ENCODE measurements at places on chromosomes 4 and X. TPM values are rescaled to one million over a fixed set of nuclear protein-coding genes. Genes with fewer than 3 reads are reported as not detected.

DNA sequence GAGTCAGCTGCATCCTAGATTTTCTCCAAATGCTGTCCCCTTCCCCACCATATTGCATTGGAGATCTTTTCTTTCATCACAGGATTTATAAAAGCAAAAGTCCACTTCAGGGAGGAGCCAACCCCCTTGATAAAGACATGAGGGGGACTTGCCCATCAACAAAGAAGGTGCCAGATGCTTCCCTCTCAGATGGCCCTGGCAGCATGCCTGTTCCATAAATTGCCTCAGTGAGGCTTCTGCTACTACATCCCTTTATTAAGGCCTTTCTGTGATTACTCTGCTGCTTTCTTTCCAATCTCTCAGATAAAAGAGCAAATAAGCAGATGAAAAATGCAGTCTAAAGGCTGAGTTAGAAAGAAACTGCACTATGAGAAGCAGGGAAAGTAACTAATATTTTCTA is 511.6 kb downstream of the PACRGL start:
- DNase-seq = no peak

DNA sequence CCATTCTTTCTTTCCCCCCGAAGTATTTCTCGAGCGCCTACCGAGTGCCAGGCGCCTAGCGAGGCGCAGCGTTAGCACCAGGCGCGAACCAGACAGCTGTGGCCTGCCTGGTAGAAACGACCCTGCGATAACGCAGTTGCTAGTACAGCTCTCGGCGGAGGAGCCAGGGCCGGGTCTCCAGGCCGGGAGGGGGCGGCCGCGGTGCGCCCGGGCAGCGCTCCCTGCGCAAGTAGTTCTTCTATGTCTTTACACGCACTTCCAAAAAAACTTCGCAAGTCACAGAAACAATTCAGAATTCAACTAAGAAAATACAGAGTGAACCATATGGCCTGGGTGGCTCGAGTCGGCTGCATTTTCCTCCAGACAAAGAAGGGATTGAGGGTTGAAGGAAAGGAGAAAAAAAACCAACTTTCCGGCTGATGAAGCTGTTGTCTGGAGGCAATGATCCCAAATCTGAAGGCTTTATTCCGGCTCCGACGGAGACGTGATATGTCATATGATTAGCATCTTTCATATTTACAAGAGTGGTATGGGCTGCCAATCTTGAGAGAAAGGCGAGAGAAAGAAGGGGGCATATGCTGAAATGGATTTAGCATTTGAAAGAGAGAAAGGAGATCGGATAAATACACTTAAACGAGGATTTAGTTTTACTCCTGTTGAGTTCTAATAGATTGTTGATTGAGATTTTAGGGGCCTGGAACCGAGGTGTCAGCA is 7.2 kb upstream of the NEUROG2 start:
- DNase-seq = no peak

PNMA6A gene
- 1.4 TPM for total RNA-seq

KDR gene
- total RNA-seq = 15.1 TPM

- no peak for DNase-seq
These were observed 3.7 kb downstream of the BLOC1S4 start for GRCh38 chr4:6719611-6720179.

AR gene
- 12.3 TPM for total RNA-seq

- DNase-seq = no peak
These were observed 529.0 kb upstream of the FTHL17 start for GRCh38 chrX:31600823-31601222.

FAM184B gene
- total RNA-seq = not detected

BEX5 gene
- total RNA-seq = 3.0 TPM

- no peak for DNase-seq
These were observed 51.2 kb downstream of the GPR50 start for GRCh38 chrX:151227627-151228026.

- no peak for DNase-seq
These were observed 35.3 kb downstream of the PNPLA4 start for GRCh38 chrX:7891928-7892327.

DNA sequence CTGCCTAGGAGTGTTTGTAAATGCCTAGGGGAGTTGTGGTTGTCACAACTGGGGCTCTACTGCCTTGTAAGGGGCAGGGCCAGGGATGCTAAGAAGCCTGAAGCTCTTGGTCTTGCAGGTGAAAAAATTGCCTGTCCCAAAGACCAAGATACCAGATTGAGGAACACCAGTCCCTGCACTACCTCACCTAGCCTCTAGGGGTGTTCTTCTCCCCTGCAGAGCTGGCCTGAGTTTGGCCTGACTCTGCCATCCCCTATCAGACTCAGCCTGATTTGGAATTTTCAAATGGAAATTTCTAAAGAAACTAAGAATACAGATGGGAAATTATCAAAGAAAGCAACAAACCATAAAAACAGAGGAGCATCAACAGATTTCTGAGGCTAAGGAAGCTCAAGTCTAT is 90.4 kb downstream of the ZC4H2 start:
- no peak for DNase-seq

NIPAL1 gene
- total RNA-seq = 0.48 TPM

GRCh38 chrX:45710081-45710801 is 509.6 kb upstream of the DIPK2B start:
- DNase-seq = no peak

GAGE12D gene
- total RNA-seq = not detected

DNA sequence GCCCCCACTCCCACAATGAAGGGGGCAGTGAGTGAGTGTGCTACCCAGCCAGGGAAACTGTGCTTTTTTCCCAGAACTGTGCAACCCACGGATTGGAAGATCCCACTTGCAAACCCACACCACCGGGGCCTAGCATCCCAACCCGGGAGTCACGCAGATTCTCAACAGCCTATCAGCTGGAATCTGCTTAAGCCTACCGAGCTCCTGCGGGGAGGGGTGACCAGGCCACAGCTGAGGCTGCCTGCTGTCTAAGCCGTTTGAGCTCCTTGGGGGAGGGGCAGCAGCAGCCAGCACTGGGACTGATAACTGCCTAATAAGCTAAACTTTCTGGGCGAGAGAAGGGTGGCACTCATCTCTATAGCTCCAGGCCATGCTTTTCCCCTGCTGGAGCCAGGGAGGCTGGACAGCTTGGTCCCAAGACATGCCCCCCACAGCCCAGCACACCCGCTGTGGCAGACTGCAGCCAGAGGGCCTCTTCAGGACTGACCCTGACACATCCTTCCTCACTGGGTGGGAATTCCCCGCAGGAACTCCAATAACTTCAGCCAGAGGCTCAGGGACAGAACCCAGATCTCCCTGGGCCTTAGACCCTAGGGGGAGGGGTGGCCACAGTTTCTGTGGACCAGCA is 161.3 kb upstream of the MAGEB18 start:
- DNase-seq = peak; percentile 68

- DNase-seq = no peak
These were observed 35.8 kb downstream of the AMELX start for GRCh38 chrX:11329021-11329420.

DNA sequence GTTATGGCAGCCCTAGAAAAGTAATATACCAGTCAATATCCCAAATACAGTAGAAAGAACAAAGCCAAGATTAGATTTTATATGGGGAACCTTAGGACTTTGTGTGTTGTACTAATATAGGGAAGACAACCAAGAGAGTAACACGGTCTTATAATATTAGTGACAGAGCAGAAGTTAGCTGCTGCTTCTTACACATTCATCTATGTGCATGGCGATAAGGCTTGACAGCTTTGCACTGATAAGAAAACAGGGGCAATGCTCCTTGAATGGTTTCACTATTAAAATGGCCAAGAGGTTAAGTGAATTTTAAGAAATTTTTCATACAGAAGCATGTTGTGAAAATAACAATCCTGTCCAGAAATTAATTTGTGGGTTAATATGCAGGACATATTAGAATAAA is 521.6 kb downstream of the CCSER1 start:
- no peak for DNase-seq

- no peak for DNase-seq
These were observed 377.9 kb upstream of the EMCN start for GRCh38 chr4:100895556-100896197.

IRAK1 gene
- total RNA-seq = 114 TPM

CT47A1 gene
- not detected for total RNA-seq

DNA sequence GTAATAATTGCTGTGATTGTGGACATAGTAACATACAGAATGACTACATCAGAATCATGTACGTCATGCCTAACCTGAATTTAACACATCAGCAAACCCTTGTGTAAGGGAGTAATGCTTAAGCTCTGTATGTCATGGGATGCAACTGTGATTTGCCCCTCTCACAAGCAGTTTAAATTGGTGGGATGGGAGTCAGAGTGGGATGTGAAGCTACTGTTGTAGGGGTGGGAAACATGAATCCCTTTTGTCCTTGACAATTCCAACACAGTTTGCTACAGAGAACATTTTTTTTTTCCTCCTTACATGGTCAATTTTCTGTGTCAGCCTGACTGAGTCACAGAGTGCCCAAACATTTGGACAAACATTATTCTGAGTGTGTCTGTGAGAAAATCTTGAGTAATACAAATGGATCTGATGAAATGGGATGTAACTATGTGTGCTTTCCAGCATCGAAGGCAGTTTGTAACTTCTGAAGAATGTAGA is 392.8 kb downstream of the GPM6A start:
- DNase-seq = no peak

DNA sequence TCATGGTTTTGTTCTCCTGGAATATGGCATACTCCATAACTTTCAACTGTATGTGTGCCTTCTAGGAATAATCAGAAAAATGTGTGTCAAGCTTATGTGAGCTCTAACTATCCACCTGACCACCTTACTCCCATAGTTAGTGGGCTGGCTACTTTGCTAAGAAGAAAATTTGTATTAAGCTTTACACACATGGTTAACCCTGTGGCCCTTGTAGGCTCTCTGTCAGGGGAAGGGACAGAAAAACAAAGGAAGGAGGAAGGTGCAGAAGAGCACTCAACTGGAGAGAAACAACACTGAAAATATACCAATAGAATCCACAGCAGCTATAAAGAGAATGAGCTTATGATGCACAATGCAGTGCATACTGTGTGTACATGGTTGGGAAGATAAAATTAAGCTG is 84.6 kb downstream of the PPP3CA start:
- no peak for DNase-seq

- no peak for DNase-seq
These were observed 37.8 kb upstream of the MED14 start for GRCh38 chrX:40773188-40773587.

GRCh38 chrX:43998374-43998773 is 25.2 kb upstream of the NDP start:
- no peak for DNase-seq

DNA sequence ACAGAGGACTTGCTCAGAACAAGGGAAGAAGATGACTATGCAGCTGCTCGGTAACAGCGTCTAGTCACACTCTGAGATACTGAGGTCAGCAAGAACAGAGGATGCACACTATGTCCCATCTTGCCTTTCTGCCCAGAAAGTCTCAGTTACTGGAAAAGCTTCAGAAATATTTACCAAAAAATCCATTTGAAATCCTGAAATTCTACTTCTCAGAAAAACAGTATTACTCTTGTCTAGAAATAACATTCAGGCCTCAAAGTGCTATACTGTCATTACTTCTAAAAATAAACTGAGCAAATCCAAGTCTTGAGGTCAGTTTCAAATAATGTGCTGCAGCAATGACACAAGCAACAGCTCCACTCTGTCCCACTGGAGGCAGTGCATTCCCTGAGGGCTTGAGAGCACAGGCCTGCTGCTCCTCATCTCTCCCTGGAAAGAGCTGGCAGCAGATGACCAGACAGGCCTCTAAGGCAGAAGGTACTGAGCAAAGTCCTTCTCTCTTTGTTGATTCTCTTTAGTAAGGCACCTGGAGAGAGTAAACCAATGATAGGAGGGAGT is 76.9 kb downstream of the CAMK2D start:
- DNase-seq = peak; percentile 86

- no peak for DNase-seq
These were observed 11.0 kb upstream of the CXCL2 start for GRCh38 chr4:74109870-74110605.

DNAJB14 gene
- 35.6 TPM for total RNA-seq

- DNase-seq = no peak
These were observed 1638.8 kb upstream of the PCDH7 start for GRCh38 chr4:29081234-29081955.

MXRA5 gene
- 2.5 TPM for total RNA-seq

- DNase-seq = no peak
These were observed 218.5 kb downstream of the COL25A1 start for GRCh38 chr4:109083911-109084310.

- DNase-seq = no peak
These were observed 568.0 kb downstream of the IL1RAPL1 start for GRCh38 chrX:29155286-29155685.

- DNase-seq = no peak
These were observed 98.3 kb upstream of the ANKRD50 start for GRCh38 chr4:124810827-124811226.

TMEM192 gene
- 14.4 TPM for total RNA-seq

- no peak for DNase-seq
These were observed 18.8 kb downstream of the L1CAM start for GRCh38 chrX:153867139-153867538.

DMD gene
- 132 TPM for total RNA-seq

H2AZ1 gene
- 105 TPM for total RNA-seq

GRCh38 chr4:525660-526059 is 26.6 kb downstream of the PIGG start:
- DNase-seq = peak; percentile 31

GRCh38 chrX:153875391-153876111 is 10.4 kb downstream of the L1CAM start:
- peak; percentile 87 for DNase-seq

- no peak for DNase-seq
These were observed 157.9 kb upstream of the SLC7A11 start for GRCh38 chr4:138400066-138400465.

GRCh38 chr4:159174645-159175084 is 71.8 kb downstream of the RAPGEF2 start:
- DNase-seq = no peak

GRCh38 chr4:10773010-10773409 is 88.4 kb upstream of the CLNK start:
- no peak for DNase-seq

DNA sequence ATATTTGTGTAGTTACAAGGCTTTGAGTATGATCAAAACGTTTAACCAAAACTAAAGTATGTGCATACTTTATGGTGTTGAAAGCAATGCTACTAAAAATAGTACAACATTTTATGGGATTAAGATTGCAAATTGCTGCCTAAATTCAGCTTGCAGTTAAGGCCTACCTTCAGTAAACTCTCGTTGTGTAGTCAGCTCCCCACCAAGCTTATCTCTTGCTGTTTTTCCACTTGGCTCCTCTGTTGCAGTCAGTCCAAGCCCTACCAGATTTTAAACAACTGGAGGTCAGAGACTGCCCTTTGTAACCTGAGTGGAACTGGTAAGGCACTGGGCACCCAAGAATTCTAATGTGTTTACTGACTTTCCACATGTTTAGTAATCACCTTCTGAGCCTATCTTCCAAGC is 25.7 kb downstream of the AFF1 start:
- DNase-seq = no peak

SRPX2 gene
- total RNA-seq = 34.5 TPM

UGT2B11 gene
- not detected for total RNA-seq

- DNase-seq = no peak
These were observed 1.1 kb downstream of the ELK1 start for GRCh38 chrX:47649271-47649670.

SPANXN4 gene
- not detected for total RNA-seq

DNA sequence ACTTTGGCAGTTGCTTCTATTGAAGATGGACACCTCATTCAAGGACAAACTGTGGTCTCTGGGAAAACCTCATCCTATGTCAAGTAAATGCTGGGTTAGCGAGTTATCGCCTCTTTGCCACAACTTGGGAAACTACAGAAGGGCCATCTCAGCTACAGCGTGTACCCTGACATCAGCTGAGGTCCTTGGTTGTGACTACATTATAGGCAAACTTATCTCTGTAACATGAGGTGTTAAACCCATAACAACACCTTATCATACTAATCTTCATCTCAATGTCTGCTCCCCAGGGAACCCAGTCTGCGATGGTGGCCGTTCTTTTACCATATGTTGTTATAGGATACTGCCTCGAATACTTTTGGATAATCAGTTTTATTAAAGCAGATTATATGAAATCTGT is 1862.7 kb downstream of the STIM2 start:
- DNase-seq = no peak

Data from posterior vena cava (tissue), 2 donors.